ENCODE measurements at places on chromosomes 11 and 22. TPM values are rescaled to one million over a fixed set of nuclear protein-coding genes. Genes with fewer than 3 reads are reported as not detected.

GRCh38 chr11:132948252-132948651 is 584.0 kb downstream of the OPCML start:
- DNase-seq: no peak

GRCh38 chr22:24188705-24189248 is 7.5 kb downstream of the SUSD2 start:
- no peak for DNase-seq

- no peak for DNase-seq
Observed at GRCh38 chr22:44372611-44373010, 59.9 kb upstream of the SHISAL1 start.

Gene MUC2
- total RNA-seq: 0.80 TPM

Gene TMEM258
- total RNA-seq: 80.8 TPM

DNA sequence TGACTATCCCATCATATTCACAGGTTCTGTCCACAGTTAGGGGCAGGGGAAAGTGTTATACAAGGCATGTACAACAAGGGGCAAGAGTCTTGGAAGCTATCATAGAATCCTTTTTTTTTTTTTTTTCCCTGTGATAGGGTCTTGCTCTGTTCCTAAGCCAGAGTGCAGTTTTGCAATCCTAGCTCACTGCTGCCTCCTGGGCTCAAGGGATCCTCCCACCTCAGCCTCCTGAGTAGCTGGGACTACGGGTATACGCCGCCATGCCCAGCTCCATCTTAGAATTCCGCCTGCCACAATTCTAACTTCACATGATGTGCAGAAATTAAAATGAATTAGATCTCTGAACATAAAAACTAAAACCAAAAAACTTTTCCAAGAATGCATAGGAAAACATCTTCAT is 31.7 kb downstream of the ZFTA start:
- DNase-seq: no peak

Gene OR5T3
- total RNA-seq: not detected

DNA sequence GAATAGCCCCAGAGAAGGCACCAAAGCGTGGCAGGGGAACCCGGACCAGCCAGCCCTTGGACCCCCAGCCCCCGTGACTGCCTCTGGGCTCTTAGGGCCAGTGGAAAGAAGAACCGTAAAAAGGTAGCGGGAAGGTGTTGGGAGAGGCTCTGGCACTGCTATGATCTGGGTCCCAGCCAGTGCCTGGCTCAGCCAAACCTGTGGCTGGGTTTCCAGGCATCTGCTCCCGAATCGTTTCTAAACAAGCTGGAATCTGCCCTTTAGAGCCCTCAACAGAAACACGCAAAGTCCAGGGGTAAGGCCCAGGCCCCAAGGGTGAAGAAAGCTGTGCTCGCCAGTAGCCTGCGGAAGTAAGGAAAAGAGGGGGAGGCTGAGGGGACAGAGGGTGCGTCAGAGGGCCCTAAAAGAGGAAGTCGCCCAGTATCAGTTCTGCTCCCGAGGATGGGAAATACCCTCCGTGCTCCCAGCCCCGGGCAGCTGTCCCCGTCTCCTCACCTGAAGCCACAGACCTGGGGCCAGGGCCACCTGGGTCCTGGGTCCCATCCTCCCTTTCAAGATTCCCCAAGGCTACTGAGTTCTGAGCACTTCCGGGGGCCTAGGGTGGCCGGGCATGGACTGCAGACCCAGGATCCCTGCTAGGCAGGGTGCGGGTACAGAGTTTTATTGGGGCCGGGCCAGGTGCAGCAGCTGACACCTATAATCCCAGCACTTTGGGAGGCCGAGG is 24.7 kb downstream of the IL10RA start:
- DNase-seq: no peak

DNA sequence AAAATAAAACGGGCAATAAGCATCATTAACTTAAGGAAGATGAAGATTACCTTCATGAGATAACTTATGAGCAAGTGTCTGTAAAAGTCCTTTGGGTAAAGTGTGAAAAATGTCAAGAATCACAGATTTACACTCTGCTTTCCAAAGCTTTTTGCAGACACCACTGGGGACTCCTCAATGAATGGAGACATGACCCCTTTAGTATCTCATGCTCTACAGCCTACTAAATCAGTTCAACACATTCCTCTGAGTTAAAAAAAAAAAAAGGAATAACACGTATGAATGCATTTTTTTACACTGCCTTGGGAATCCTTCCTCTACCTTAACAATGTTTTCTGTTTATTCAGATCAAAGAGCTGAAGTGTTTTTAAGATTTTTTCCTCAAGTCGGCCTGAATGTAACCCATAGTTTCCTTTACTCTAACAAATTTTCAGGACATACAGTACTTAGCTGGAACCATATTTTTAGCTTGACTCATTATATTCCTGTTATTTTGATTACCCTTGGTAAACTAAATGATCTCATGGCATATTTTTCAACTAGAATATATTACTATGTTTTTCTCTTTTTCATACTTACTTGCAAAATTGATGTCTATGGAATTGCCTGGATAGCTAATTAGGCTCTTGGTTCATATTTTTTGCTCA is 25.9 kb upstream of the RAB30 start:
- no peak for DNase-seq

- peak; percentile 69 for DNase-seq
Observed at GRCh38 chr22:30827646-30828045, 133.0 kb downstream of the OSBP2 start.

DNA sequence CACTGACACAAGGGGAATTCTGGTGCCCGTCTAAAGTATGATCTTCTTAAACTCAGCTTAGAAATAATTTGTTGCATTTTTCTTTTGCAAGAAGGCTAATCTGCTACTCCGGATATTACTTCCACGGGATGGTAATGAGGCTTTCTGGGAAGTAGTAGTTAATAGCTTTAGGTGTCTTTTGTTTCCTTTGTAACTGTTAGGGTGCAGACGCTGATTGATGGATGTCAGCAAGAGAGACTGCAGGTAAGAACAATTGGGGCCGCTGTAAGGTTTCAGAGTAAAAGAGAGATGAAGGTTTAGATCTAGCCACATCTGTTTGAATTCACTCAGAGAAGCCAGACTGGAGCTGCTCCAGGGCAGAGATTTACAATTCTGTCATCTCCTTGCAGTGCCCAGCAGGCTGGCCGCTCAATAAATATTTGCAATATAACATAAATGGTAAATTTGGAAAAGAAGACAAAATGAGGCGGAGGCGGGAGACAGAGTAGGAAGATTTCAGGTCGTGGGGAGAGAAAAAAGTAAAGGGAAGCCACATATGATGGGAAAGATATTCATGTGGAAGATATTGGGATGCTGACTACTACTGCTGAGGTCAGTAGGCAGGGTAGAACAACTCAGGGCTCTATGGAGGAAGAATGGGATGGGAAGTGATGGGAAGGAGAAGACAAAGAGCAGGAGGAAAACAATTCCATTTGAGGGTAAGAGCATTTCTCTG is 320.5 kb downstream of the AASDHPPT start:
- no peak for DNase-seq

GRCh38 chr22:26586556-26587325 is 3.2 kb downstream of the TPST2 start:
- DNase-seq: no peak

Data from mesenteric fat pad (tissue), 1 donor.